ENCODE measurements at places on chromosomes 2 and 18.

- DNase-seq: no peak
Observed at GRCh38 chr2:160331258-160332025, 131.4 kb upstream of the ITGB6 start.

GRCh38 chr2:138504546-138505235, 3.1 kb downstream of the SPOPL start:
- DNase-seq: no peak

GRCh38 chr18:21117409-21118131, 6.0 kb upstream of the ROCK1 start:
- no peak for DNase-seq

- DNase-seq: no peak
Observed at GRCh38 chr2:8851811-8852560, 14.6 kb upstream of the KIDINS220 start.

GRCh38 chr2:101502095-101502494, 27.2 kb upstream of the RFX8 start:
- no peak for DNase-seq

DNA sequence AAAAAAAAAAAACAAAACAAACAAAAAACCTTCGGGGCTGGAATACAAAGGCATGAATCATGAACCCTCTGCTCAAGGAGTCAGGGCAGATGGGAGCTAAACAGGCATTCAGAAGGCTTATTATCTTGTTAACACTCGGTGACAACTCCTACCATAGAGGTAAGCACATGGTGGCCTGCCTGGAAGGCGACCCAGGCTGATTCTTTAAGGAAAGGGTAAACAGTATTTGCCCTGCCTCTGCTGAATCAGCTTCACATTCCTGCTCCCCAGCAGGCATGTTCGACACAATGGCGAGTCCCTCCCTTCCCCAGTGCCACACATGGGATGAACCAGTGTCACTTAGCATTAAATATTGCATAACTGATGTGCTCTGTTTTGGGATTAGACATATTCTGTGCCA, 191.9 kb downstream of the ARL4C start:
- DNase-seq: no peak

- DNase-seq: no peak
Observed at GRCh38 chr2:112795774-112796173, 11.5 kb upstream of the IL1A start.

DNA sequence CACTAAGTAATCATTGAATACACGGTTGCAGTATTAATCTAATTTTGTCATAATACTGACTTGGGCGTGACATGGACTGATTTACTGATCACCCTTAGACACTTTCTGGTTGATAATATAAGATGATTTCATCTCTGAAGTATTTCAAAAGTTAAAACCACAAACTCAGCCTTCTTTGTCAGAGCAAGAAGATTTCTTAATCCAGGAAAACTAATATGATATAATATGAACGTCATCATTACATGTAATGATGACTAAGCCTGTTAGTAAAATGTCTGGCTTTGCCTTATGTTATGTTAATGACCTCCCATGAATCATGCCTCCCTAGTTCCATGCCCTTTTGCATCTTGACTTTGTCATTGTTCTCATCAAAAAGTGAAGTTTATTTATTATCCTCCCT, 1325.0 kb upstream of the CDH2 start:
- no peak for DNase-seq

GRCh38 chr2:69529480-69529879, 92.2 kb upstream of the NFU1 start:
- no peak for DNase-seq
